Stimulated activated CD4-positive, alpha-beta T cell treated with anti-CD3 and anti-CD28 coated beads, Interleukin-1b, Interleukin-23, amount 100 ng/mL, for 4 hours (primary cell): ENCODE measurements at places on chromosomes 2 and 18.

- DNase-seq = no peak
Measured at GRCh38 chr2:226652983-226653765, 146.4 kb downstream of the IRS1 start.

- no peak for DNase-seq
Measured at GRCh38 chr2:19837235-19837766, 64.5 kb downstream of the TTC32 start.

GRCh38 chr2:191051825-191052778 lies 38.1 kb upstream of the STAT1 start:
- no peak for DNase-seq

- DNase-seq = no peak
Measured at GRCh38 chr2:85378257-85378656, 23.7 kb downstream of the ELMOD3 start.
